Right renal cortex interstitium (tissue), 3 donors: ENCODE measurements at places on chromosomes 6 and 20. TPM values are rescaled to one million over a fixed set of nuclear protein-coding genes. Genes with fewer than 3 reads are reported as not detected.

- no peak for DNase-seq
Measured at GRCh38 chr6:72132851-72133250, 246.5 kb downstream of the RIMS1 start.

Gene CHD6
- 44.6 TPM for polyA plus RNA-seq

- DNase-seq: no peak
Measured at GRCh38 chr6:15997586-15998388, 131.1 kb upstream of the MYLIP start.

Gene MLIP
- polyA plus RNA-seq: 0.94 TPM
